ENCODE measurements at places on chromosomes 4 and X.

- DNase-seq = no peak
Observed at GRCh38 chr4:10413177-10413576, 44.0 kb downstream of the ZNF518B start.

DNA sequence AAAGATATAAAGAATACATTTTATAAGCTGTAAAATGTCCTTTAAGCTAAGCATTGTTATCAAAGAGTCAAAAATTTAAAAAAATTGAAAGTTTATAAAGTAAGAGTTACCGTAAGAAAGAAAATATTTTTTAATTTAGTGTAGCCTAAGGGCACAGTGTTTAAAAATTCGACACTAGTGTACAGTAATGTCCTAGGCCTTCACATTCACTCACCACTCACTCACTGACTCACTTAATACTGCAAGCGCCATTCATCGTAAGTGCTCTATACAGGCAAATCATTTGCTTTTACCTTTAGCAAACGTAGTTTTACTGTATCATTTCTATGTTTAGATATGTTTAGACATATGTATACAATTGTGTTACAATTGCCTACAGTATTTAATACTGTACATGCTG, 20.2 kb downstream of the GLRA3 start:
- no peak for DNase-seq

GRCh38 chr4:113469023-113469390, 292.5 kb downstream of the CAMK2D start:
- no peak for DNase-seq

GRCh38 chr4:36773467-36773866, 471.1 kb upstream of the NWD2 start:
- no peak for DNase-seq

GRCh38 chr4:147769386-147769785, 37.5 kb downstream of the ARHGAP10 start:
- no peak for DNase-seq
